Left colon (tissue), 2 donors: ENCODE measurements at places on chromosomes 5 and 9. TPM values are rescaled to one million over a fixed set of nuclear protein-coding genes. Genes with fewer than 3 reads are reported as not detected.
A peak's percentile ranks its signal among the peaks of the same experiment; 100 is the strongest.

DNA sequence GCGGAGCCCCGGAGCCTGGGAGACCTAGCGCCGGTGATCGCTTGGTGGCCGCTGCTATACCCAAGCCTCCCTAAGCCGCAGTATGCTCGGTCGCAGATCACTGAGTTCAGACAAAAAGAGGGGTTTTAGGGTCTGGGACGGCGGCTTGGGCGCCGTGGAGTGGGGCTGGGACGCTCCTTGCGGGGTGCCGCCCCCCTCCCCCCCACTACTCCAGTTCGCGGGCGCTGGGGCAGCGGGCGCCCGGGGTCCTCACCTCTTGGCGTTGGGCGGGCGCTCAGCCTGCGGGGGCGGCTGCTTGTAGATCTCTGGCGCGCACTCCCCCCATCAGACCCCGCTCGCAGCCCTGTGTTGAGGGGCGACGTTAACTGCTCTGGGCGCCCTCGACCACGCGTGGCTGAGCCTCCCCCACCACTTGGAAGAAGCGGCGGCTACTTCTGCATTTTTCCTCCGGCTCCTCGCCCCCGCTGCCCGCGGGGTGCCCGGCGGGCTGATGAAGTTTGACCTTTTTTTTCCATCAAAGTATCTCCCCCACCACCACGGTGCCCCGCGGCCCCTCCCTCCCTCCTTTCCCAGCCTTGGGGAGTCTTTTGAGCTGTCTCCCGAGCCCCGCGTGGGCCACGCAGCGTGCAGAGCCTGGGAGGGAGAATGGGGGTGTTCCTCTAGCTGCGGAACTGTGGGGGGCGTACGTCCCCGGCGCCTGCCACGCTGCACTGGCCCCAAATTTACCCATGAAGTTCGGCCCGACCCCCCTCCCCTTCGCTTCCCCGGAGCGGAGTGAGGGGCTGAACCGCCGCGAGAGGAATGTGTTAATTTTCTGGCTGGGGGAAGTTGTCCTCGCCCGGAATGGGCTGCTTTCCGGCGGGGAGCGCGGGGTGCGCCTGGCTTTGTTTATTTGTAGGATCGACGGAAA, 1.2 kb downstream of the CXXC5 start:
- peak; percentile 62 for DNase-seq

- no peak for DNase-seq
These were observed 333.8 kb upstream of the MPDZ start for GRCh38 chr9:13613296-13613695.

- DNase-seq = no peak
These were observed 49.2 kb downstream of the ROR2 start for GRCh38 chr9:91900797-91901177.

- DNase-seq = no peak
These were observed 611.9 kb downstream of the IRX1 start for GRCh38 chr5:4207486-4207885.

- DNase-seq = no peak
These were observed 29.2 kb upstream of the TIFAB start for GRCh38 chr5:135481387-135481786.

- no peak for DNase-seq
These were observed 79.9 kb upstream of the SLC1A3 start for GRCh38 chr5:36526537-36526936.

GRCh38 chr9:134692573-134692860, 50.9 kb downstream of the COL5A1 start:
- no peak for DNase-seq

- DNase-seq = no peak
These were observed 657.5 kb upstream of the WWC1 start for GRCh38 chr5:167633931-167634341.

DNA sequence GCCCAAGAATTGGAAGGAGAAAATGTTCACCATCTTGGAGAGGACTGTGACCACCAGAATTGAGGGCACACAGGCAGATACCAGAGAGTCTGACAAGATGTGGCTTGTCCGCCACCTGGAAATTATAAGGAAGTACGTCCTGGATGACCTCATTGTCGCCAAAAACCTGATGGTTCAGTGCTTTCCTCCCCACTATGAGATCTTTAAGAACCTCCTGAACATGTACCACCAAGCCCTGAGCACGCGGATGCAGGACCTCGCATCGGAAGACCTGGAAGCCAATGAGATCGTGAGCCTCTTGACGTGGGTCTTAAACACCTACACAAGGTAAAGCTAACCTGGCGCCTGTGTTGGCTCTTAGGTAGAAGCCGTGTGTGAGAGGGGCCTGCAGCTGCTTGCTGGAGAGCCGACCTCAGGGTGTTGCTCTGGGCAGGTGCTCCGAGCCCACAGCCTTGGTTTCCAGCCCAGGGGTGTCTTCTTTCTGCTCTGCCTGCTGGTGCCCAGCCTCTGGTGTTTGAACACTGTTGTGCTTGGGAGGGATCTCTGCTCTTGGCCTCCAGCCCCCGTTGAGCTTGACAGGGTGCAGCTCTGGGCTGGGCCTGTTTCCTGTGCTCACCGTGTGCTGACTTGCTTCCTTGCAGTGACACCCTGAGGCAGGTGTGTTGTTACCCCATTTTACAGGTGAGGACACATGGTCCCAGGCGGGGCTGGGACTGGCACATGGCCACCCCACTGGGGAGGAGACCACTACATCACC, 10.9 kb downstream of the EXOC3 start:
- DNase-seq = peak; percentile 7

DNA sequence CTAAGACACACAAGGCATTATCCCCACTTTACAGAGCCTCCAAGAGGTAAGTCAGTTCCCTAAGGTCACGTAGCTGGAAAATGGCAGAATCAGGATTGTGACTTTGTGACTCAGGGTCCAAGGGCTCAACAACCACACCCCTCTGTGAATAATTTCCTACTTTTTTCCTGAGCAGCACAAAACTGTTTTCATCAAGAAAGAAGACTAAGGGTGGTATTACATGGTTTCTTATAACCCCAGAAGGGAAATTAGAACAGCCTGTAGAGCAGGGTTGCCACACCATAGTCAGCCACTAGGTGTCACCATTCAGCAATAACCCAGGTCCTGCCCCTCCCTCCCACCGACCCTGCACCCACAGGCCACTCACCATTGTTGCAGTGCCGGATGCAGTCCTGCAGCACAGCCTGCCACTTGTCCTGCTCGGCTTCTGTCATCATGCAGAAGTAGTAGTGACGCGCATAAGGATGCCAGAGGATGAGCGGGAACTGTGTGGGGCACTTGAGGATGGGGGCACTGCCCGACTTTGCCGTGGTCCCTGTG, 72.1 kb downstream of the LRSAM1 start:
- DNase-seq = no peak

DNA sequence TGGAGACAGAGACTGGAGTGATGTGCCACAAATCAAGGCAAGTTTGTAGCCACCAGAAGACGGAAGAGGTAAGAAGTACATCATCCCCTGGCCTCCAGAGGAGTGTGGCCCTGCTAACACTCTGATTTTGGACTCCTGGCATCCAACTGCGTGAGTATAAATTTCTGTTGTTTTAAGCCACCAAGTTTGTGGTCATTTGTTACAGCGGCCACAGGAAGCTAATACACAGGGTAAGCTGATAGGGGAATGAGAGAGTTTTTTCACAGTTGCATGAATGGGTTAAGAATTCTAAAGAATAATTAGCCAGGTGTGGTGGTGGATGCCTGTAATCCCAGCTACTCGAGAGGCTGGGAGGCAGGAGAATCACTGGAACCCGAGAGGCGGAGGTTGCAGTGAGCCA, 25.8 kb downstream of the SMIM3 start:
- no peak for DNase-seq

- no peak for DNase-seq
These were observed 77.5 kb downstream of the CERT1 start for GRCh38 chr5:75433814-75434506.

The PCDHAC2 gene
- total RNA-seq = 0.58 TPM

The IFNA13 gene
- not detected for total RNA-seq

The SH2D3C gene
- total RNA-seq = 3.1 TPM

The SPATA31A1 gene
- total RNA-seq = not detected

The STPG3 gene
- not detected for total RNA-seq

The TXN gene
- 373 TPM for total RNA-seq
